NB4 (cell line): ENCODE measurements at places on chromosomes 5 and 9.

- no peak for DNase-seq
These were observed 206.9 kb downstream of the PTTG1 start for GRCh38 chr5:160628619-160628968.

- DNase-seq: no peak
These were observed 32.1 kb upstream of the TNFSF15 start for GRCh38 chr9:114837923-114838322.

- DNase-seq: no peak
These were observed 65.4 kb downstream of the AUH start for GRCh38 chr9:91296354-91296753.

- DNase-seq: no peak
These were observed 41.3 kb downstream of the ASS1 start for GRCh38 chr9:130486103-130486502.

DNA sequence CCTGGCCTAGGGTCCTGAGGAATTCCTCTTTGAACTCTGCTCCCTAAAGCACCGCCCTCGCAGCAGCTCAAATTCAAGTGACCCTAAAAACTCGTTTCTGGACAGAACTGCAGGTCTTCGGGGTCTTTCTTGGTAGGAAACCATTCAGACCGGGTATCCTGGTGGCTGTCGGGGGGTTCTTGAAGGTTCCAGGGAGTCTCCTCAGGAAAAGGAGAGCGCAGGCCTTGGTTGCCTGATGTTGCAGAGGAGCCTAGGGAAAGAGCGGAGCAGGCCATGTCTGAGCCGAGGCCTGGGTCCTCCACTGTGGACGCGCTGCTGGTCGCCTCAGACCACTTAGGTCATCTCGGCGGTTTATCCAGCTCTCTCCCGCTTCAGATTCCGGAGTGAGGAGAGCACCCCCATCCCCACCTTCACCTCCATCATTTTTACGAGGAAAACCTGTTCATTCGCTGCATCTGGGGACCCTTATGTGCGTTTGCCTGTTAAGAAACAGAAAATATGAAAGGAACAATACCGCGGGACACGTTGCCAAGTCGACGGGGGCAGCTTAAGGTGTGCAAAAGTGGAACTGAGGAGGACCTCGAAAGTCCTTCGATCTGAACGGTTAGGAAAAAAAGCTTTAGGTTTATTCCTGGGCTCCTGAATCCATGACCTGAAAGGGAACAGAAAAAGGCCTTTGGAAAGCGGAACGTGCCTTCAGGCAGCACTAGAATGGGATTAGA is 299.4 kb downstream of the PARP8 start:
- no peak for DNase-seq

GRCh38 chr5:136021016-136021405 is 7.8 kb upstream of the TGFBI start:
- peak; percentile 49 for DNase-seq
